ENCODE measurements at places on chromosomes 3 and 15.

DNA sequence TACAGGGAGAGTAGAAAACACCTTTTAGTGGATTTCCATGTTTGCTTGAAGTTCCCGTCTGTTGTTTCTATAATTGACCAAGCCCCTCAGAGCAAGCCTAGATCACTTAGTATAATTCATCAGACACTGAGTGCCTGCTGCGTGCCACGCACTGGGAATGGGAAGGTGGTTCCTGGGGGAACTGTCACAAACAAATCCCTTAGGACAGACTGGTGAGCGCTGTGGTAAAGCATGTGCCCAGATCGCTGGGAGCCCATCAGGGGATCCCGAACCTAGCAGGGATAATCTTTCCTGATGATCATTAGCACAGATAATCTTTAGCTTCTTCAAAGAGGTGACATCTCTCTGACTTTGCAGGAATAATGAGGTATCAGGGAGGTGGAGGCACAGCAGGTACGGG is 9.6 kb downstream of the MRPS11 start:
- DNase-seq, result no peak

- no peak for DNase-seq
Observed at GRCh38 chr3:64185436-64185835, 39.8 kb downstream of the PRICKLE2 start.

DNA sequence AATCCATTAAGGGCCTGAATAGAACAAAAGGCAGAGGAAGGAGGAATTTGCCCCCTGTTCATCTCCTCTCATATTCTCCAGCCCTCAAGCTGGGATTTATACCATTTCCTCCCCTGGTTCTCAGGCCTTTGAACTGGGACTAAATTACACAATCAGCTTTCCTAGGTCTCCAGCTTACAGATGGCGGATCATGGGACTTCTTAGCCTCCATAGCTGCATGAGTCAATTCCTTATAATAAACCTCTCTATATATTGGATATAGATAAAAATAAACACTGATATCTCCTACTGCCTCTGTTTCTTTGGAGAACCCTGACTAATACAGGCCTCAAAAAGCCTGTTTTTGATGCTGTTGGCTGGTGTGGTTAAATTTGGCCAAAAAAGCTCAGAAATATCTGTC is 84.5 kb upstream of the TMEM108 start:
- no peak for DNase-seq

- DNase-seq, result no peak
Observed at GRCh38 chr3:57068437-57069089, 8.1 kb downstream of the SPATA12 start.

- no peak for DNase-seq
Observed at GRCh38 chr3:186464424-186465093, 79.6 kb downstream of the CRYGS start.

DNA sequence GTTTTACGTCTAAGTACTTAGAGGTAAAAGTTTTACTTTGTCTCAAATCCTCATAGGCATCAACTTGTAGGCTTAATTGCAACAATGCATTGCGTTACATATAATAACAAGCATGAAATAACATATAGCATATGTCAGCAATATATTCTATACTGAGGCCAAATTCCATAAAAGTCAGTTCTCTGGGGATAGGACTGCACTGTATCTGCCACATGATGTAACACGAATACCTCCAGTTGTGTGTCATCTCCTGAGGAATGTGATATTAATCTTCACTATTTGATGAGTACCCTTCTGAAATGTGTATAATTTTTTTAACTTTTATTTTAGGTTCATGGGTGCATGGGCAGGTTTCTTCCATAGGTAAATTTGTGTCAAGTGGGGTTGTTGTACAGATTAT is 126.4 kb downstream of the IMPG2 start:
- peak; percentile 5 for DNase-seq

- no peak for DNase-seq
Observed at GRCh38 chr3:119601154-119601553, 3.5 kb downstream of the PLA1A start.

GRCh38 chr15:78024883-78025282 is 52.6 kb downstream of the TBC1D2B start:
- no peak for DNase-seq

DNA sequence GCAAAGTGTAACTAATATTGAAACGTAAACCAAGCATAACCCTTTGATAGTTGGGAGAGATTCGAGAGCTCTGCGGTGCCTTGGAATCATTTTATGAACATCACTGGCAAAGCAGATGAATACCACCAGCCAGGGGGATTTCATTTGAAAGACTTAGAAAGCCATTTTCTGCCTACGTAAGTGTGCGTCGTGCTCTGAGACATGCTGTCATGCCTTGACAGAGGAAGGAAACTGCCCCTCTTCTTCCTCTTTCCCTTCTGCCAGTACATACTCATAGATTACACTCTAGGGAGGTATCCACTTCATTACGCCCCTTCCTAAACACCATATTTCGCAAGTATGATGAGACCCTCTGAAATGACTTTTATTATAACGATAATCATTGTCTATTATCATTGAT is 3.3 kb upstream of the MTHFS start:
- DNase-seq, result no peak

GRCh38 chr3:140438736-140439470 is 239.0 kb upstream of the TRIM42 start:
- no peak for DNase-seq

DNA sequence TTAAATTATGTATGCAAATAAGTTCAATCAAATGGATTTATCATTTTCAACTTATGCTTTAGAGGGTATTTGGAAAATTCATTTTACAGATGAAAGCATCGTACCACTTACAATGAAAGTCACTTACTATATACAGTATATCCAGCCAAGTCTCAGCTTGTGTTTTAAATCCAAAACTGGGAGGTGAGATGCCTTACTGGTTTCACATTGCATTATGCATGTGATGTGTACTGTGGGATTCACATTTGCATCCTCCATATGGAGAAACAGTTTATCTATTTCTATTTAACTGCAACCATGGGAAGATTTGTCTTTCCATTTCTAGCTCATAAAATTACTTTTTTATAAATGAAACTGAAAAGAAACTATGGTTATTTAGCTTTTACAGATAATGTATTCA is 248.1 kb downstream of the CNTN3 start:
- DNase-seq, result no peak

GRCh38 chr3:128226186-128226725 is 73.0 kb downstream of the EEFSEC start:
- no peak for DNase-seq

GRCh38 chr3:25037049-25037547 is 391.0 kb upstream of the RARB start:
- no peak for DNase-seq

- no peak for DNase-seq
Observed at GRCh38 chr3:39267631-39268548, 11.9 kb downstream of the CX3CR1 start.

DNA sequence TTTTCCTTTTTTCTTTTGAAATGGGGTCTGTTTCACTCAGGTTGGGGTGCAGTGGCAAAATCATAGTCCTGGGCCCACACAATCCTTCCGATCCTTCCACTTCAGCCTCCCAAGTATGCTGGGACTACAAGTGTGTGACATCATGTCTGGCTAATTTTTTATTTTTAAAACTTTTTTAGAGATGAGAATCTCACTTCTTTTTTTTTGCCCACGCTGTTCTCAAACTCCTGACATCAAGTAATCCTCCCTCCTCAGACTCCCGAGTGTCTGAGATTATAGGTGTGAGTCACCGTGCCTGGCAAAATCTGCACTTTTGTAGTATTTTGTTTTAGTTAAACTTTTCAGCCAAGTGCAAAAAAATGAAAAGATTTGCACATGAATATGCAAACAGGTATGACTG is 171.0 kb downstream of the FNDC3B start:
- DNase-seq, result no peak

GRCh38 chr3:34988296-34988695 is 651.0 kb upstream of the ARPP21 start:
- no peak for DNase-seq

DNA sequence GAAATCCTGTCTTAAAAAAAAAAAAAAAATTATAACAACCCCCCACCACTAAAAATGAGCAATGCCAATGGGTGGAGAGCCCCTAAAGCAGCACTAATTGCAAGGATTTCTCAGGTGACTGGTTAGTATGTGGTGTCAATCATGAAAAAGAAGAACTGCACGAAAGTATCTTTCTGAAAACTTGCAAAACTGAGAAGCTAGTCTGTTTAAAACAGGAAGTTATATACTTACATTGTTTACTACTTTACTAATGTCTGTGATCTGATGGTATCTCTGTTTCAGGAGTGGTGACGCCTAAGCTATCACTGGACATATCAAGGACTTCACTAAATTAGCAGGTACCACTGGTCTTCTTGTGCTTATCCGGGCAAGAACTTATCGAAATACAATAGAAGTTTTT is at the start of gene CCR3:
TSS of gene CCR3 (plus strand) at position 341 of the 400 bp plus-strand sequence. CDS start 22,699 bp downstream, outside the sequence.
- no peak for DNase-seq

- no peak for DNase-seq
Observed at GRCh38 chr3:3307491-3307890, 128.0 kb upstream of the CRBN start.

GRCh38 chr15:75452364-75452864 is 924 bp upstream of the SIN3A start:
- DNase-seq, result peak; percentile 89

DNA sequence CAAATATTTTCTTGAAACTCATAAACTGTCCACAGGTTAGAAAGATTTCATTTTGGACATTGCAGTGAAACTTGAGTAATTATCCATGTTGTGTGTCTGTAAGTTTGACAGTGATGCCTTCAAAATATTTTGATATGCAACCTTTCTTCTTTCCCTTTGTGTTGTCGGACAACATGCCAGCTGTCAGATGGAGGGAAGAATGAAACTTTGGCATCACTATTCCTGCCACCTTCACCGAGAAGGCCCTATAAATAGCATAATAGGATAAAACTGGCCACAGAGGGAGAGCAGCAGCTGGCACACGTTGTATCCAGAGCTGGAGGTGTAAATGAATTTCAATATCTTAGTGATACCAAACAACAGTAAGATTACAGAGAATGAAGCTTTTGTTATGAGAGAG is 436.7 kb upstream of the CFAP20DC start:
- DNase-seq, result no peak

DNA sequence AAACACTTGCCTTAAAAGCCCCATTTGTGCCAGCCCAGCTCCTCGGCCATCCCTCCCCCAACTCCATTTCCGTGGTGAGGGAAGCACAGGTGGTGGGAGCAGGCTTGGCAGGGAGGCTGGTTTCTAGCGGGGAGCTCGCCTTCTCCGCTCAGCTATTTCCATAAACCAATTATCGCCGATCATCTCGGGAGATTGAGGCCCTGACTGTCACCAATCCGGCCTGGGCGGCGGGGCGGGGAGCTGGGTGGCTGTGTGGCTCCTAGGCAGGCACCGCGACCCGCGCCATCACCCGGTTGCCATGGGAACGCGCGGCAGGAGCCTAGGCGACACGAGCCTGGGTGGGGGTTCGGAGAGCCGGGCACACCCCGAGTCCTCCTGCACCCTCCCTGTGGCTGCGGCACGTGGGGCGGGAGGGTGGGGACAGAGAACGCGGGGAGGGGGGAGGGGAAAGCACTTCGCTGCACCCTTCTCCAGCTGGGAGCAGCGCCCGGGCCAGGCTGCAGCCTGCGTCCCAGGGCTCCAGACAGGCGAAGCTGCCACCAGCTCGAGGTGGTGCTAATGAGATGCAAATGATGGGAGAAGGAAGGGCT is 9.3 kb downstream of the CCDC33 start:
- DNase-seq, result no peak

- DNase-seq, result no peak
Observed at GRCh38 chr15:92809880-92810361, 90.2 kb upstream of the CHD2 start.

DNA sequence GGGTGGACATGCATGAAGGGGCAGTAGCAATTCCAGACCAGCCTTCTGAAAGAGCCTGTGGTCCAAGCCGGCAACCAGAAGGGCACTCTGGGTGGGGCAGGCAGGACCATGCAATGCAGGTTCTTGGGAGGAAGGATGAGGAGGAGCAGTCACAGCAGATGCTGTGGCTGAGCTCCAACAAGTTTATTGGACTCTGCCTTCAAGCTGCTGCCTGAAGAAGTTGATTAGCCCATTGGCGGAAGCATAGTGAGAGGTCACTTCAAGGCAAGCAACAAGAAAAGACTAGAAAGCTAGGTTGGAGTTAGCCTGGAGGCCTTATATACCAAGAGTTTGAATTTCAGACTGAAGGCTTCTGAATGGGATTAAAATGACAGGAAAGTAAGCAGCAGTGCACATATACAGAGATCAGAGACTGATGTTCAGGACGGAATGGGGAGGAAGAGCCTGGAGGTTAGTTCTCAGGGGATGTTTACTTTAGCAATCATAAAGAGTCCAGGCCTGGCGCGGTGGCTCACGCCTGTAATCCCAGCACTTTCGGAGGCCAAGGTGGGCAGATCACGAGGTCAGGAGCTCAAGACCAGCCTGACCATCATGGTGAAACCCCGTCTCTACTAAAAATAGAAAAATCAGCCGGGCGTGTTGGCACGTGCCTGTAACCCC is 39.9 kb downstream of the SFMBT1 start:
- no peak for DNase-seq

DNA sequence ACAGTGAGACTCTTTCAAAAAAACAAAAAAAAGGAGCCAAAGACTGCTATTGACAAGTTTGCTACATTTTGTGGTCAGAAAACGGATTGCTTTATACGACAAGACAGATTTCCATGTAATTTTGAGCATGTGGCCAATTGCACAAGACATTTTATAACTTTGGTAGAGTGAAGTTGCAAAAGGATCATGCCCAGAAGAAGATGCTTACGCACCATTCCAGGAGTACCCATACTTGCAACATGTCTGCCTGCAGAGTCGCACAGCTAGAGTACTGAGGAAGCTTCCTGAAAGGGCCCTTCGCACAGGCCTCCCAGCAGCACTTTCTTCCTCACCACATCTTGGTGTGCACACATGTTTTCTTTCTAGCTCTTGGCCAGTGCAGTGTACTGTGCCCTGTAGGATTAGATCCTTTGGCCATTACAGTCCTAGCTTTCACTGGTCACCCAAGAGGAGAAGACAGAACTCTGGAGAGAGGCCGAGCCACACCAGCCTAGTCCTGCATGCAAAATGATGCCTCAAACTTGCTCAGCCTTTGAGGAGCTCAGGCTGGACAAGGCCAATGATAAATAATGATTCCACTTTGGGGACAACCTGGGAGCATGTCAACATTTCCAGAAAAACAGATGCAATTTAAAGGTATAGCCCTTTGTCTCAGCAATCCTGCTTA is 11.7 kb downstream of the CHDH start:
- no peak for DNase-seq

Measured in SW 1271 (cell line).